Testis (tissue), 5 donors: ENCODE measurements at places on chromosomes 7 and 10. TPM values are rescaled to one million over a fixed set of nuclear protein-coding genes. Genes with fewer than 3 reads are reported as not detected.

Gene ADAM12
- total RNA-seq: 9.2 TPM

Gene FGFR2
- 23.4 TPM for total RNA-seq

Gene STRA8
- total RNA-seq: 0.87 TPM

Gene FAM241B
- total RNA-seq: 11.6 TPM

Gene TAS2R41
- total RNA-seq: not detected

Gene CLDN3
- 1.9 TPM for total RNA-seq

Gene MRPS24
- 71.1 TPM for total RNA-seq

Gene SPDYE18
- total RNA-seq: 4.3 TPM

Gene HOXA1
- 0.37 TPM for total RNA-seq

Gene ZNF727
- total RNA-seq: 12.4 TPM

GRCh38 chr7:24406053-24406788 is 122.2 kb downstream of the NPY start:
- no peak for DNase-seq

GRCh38 chr10:48390558-48390871 is 84.0 kb downstream of the MAPK8 start:
- no peak for DNase-seq

DNA sequence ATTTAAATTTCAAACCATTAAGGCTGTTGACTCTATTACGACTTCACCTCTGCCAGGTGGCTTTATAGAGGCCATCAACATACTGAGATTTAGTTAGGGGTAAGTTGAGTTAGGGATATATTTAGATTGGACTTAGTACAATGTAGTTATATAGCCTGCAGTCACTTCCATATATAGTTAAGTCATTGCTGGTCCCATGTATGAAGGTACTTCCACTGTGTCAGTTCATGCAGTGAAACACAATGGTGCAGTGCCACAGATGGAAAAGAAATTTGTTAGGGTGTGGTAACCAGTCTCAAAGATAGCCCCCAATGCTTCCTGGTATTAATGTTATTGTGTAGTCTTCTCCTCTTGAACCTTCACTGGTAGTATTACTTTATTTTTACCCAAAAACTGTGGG is 12.6 kb upstream of the TSPAN13 start:
- no peak for DNase-seq

- DNase-seq: no peak
Measured at GRCh38 chr7:50807026-50807730, 24.5 kb upstream of the GRB10 start.

GRCh38 chr10:4772202-4772570 is 53.8 kb upstream of the AKR1E2 start:
- DNase-seq: no peak

DNA sequence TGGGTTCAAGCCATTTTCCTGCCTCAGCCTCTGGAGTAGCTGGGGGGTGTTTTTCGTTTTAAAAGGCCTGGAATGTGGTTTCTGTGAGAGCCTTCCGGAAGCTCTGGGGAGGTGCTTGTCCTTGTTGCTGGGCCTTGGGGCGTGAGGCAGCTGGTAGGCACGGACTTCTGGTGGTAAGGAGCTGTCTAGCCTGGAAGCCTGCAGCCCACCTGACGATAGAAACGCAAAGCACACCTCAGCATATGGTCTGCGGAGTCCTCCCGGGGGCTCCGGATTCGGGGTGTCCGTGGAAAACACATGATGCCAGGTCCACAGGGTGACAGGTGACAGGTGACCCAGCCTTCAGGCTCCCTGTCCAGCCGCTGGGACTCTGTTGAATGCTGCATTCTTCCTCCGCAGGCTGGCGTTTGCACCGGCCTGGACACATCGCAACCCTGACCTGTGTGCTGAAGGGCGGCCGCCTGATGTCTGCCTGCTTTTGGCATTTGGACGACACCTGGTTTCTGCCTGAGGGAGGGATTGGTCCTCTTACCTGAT is 37.3 kb downstream of the INPP5A start:
- no peak for DNase-seq

GRCh38 chr10:30151581-30152389 is 92.4 kb upstream of the JCAD start:
- DNase-seq: no peak

DNA sequence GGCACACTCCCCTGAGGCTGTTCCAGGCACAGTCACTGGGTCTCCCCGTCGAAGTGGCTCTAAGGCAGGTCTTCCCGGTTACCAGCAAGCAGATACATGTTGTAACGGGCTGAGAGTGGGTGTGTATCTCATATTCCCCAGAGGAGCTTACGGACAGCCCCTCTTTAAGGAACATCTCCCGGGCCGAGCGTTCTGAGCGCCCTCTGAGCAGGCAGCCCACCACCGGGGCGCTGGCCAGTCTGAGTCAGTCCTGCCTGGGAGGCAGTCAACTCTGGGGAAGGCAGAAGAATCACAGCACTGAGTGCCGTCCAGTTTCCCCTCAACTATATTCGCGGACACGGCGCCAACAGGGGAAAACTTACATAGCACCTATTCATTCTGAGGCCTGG is 117.4 kb downstream of the LHPP start:
- peak; percentile 50 for DNase-seq

DNA sequence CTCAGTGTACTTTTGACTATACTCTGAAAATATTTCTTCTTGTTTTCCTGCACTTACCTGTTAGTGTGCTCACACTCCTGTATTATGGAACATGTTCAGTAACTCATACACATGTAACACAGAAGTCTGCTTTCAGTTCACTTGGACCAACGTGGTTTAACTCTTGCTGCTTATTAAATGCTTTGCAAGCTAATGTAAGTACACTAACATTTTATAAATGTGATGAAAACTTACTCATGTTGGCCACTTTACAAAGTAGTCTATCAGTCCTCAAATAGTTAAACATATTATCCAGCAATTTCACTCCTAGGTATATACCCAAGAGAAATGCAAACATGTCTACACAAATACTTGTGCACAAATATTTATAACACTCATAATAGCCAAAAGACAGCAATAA is 98.4 kb downstream of the UBE2H start:
- DNase-seq: no peak

DNA sequence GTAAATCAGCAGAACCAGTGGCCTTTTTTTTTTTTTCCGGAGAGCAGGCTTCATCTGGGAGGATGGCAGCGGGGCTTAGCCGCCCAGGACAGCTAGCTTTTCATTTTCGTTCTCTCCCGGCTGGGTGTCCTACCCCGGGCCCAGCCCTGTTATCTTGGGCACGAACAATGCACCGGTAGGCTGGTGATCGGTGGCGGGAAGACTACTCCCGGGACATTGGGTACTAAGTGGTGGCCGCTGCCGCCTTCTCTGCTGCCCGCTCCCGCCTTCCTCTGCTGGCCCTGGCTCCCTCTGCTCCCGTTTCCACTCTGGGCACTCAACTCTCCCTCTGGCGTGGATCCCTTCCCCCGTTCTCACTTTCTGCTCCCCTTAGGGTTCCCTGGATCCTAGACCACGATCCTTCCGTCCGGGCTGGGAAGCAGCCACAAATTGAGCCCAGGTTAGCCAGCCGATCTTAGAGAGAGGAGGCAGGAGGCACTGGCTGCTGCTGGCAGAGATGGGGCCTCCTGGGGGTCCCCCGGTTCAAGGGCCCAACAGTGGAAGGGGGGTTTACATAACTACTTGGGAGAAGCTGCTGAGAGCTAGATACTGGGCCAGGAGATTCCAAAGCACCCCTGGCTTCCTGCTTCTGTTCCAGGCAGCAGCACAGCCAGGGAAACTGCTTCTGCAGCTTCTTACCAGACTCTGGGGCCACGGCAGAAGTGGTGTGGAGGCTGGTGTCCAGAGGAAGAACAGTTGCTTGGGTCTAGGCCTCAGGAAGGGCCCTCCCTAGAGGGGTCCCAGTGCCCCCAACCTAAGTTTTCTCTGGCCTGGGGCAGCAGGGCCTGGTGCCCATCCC is 1.8 kb downstream of the TLX1 start:
- DNase-seq: no peak

GRCh38 chr10:133403784-133404183 is 9.8 kb downstream of the MTG1 start:
- no peak for DNase-seq

DNA sequence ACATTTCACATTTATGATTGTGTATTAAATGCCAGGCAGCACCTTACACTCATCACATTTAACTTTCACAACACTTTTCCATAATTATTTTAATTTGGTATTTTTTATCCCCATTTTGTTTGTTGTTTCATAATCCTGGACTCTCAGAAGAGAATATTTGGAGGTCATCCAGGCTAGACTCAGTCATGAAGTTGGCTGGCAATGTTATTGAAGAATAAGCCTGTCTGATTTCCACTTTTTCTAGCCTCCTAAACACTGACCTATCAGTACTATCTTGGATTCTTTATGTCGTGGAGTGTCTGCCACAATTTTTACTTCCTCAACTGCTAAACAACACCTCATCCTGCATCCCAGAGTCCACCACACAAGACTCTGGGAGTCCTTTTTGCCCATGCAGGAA is 372.3 kb upstream of the NRP1 start:
- DNase-seq: no peak

DNA sequence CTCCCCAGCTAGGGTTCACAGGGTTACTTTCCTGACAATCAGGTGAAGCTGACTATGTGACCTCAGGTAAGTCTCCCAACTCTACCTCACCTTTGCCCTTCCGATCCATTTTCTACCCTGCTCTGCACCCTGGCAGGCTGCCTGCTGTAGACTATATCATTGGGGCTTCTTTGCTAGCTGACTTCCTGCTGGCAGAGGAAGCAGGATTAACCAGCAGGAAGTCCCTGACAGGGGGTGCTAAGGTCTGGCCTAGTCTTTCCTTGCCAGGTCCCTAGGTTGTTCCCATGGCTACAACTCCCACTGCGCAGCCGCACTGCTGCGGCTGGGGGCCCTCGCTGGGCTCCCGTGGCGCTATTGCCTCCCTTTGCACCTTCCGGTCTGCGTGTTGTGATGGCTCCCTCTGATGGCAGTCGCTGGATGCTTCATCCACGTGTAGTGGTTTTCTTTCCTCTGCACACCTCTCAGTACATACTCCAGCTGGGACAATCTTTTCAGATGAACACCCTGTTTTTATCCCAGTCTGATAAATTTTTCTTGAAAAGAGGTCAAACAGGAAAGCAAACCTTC is 365.9 kb downstream of the REEP3 start:
- DNase-seq: peak; percentile 70

- DNase-seq: no peak
Measured at GRCh38 chr7:10346032-10346431, 627.6 kb upstream of the PHF14 start.

- no peak for DNase-seq
Measured at GRCh38 chr10:89846786-89847185, 145.4 kb downstream of the KIF20B start.

DNA sequence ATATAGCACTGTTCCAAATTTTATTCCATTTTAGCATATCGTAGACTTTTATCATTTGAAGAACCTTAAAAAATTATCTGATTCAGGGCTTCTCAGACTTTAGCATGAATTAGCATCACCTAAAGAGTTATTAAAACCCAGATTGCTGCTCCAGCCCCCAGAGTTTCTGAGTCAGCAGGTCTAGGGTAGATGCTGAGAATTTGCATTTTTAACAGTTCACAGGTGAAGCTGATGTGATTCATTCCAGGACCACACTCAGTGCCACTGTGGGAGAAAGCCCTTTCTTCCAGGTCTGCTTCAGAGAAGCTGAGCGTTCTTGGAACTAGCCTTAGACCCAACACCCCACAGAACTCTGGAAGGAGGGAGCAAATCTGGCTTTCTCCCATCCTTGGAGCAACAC is 174.1 kb upstream of the YAE1 start:
- DNase-seq: no peak

- no peak for DNase-seq
Measured at GRCh38 chr10:103803941-103804340, 51.4 kb downstream of the SH3PXD2A start.

- DNase-seq: no peak
Measured at GRCh38 chr7:154480817-154481216, 428.6 kb downstream of the DPP6 start.

- no peak for DNase-seq
Measured at GRCh38 chr10:119446441-119447277, 95.9 kb downstream of the RGS10 start.

- no peak for DNase-seq
Measured at GRCh38 chr7:78490524-78490923, 692.0 kb downstream of the PHTF2 start.

DNA sequence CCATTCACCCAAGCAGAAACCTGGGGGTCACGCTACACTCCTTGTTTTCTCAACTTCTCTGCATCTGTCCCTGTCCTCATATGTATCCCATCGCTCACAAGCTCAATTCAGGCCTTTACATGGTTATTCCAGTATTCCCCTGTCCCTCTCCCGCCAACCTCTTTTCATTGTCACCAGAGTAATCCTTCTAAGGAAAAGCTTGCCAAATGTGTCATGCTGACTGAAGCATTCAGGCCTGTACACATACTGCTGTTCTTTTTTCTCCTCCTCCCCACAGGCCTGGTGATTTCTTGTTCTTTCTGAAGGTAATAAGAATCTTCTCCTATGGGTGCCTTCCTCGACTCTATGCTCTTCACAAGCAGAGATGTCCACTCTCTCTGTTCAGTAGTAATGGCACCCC is 282.2 kb downstream of the PHTF2 start:
- DNase-seq: no peak

DNA sequence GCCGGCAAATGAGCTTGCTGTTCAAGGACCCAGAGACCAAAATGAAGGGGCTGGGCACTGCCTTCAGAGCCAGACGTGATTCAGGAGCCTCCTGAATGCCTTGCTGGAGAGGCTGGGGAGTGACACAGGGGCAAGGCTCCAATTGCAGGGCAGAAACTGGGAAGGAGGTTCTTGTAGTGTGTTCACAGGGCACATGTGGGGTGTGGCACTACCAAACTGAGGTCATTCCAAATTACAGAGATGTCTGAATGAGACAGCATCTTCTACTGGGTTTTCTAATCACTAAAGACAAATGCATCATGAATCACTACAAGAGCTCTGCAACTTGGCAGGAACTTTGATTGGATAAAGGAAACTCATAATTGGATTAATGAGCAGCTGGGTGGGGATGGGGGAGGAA is 17.8 kb downstream of the CRTAC1 start:
- no peak for DNase-seq
